Left lung (tissue), 14 donors: ENCODE measurements at places on chromosomes 5 and 9.

- DNase-seq = no peak
Observed at GRCh38 chr5:45060724-45061123, 252.0 kb downstream of the MRPS30 start.

- no peak for DNase-seq
Observed at GRCh38 chr9:69097064-69097463, 61.5 kb downstream of the FXN start.

DNA sequence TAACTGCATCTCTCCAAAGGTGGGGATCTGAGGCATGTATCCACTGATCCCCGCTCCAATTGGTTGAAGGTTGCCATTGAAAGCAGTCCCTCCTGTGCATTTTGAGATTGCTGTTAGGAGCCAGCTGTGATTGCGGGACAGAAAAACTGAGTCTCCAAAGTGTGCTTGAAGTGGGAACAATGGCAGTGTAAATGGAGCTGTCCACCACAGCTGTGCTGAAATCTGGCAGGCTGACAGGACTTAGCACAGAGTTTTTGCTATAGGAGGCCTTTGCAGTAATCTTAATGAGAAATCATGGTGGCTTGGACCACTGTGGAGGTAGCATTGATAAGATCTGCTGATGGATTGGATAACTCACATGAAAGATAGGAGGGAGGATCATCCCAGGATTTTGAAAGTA lies 3.3 kb downstream of the RNF20 start:
- no peak for DNase-seq

GRCh38 chr5:67346611-67347010 lies 150.0 kb upstream of the CD180 start:
- DNase-seq = no peak

GRCh38 chr9:79477241-79477840 lies 94.4 kb upstream of the TLE4 start:
- DNase-seq = no peak

DNA sequence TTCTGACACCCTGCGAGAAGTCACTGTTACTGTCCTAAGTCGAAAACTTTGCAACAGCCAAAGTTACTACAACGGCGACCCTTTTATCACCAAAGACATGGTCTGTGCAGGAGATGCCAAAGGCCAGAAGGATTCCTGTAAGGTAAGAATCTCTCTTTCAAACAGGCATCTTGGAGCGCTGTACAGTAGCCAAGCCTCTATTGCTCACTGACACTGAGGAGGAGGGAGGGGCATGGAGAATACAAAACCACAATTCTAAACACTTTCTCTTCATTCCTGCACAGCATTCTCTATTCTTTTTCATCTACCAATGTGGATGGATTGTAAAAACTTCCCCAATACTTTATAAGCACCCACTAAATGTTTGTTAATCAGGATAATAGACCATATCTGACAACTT lies 7.4 kb downstream of the GZMK start:
- no peak for DNase-seq

- DNase-seq = peak; percentile 42
Observed at GRCh38 chr9:131407717-131408195, 13.9 kb downstream of the PRRC2B start.

DNA sequence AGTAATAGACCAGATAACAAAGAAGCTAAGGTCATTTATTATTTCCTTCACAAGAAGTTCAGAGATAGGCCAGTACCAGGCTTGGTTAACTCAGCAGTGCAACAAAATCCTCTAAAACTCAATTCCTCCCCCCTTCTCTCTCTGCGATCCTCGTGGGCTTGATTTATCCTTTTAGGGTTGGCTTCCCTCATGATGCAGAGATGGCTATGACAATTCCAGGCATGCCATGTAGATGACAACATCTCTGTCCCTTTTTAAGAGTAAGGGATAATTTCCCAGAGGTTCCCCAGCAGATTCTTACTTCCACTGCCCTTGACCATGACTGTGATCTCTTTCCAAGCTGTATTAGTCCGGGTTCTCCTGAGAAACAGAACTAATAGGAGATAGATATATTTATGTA lies 28.7 kb upstream of the DAP start:
- no peak for DNase-seq

DNA sequence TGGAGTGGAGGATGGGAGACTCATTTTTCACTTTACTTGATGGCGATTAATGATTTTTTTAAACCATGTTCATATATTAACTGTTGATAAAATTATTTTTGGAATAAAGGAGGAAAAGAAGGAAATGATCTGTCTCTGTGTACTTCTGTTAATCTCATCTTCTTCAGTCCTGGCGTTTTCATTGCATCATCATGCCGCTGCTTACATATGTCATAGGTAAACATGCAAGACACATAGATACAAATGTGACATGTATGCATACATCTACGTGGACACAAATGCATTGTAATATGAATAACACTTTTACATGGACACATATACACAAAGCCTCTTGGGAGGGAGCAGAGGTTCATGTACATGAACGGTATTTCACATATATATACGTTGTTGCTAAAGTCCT lies 10.0 kb downstream of the TMEM174 start:
- DNase-seq = no peak
